ENCODE measurements at places on chromosomes 1 and 21. TPM values are rescaled to one million over a fixed set of nuclear protein-coding genes. Genes with fewer than 3 reads are reported as not detected.

The AK5 gene
- polyA plus RNA-seq: 0.25 TPM

The TLCD4 gene
- polyA plus RNA-seq: 8.9 TPM

The GJA8 gene
- not detected for polyA plus RNA-seq

The NMNAT2 gene
- 0.73 TPM for polyA plus RNA-seq

The GUK1 gene
- polyA plus RNA-seq: 474 TPM

The IL10 gene
- 0.81 TPM for polyA plus RNA-seq

The NEK2 gene
- 0.04 TPM for polyA plus RNA-seq

The CYYR1 gene
- polyA plus RNA-seq: 38.2 TPM

The AMPD1 gene
- polyA plus RNA-seq: not detected

The LCE1C gene
- not detected for polyA plus RNA-seq

- no peak for DNase-seq
Measured at GRCh38 chr1:170939476-170939875, 4.1 kb downstream of the MROH9 start.

DNA sequence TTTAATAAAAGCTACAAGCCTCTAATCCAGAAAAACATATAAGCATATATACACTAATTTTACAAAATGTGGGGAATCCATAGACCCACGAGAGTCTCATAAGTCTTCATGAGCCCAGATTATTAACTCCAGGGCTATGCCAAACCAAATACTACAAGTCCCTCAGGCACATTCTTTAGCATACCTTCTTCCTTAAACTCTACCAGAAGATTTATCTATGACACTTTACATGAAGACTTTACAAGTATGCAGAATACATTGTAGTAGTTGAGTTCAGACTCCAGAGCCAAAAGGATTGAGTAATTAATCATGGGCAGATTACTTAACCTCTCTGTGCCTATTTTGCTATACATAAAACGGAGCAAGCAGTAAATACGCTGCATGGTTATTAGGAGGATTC is 793.7 kb upstream of the ADGRL2 start:
- no peak for DNase-seq

DNA sequence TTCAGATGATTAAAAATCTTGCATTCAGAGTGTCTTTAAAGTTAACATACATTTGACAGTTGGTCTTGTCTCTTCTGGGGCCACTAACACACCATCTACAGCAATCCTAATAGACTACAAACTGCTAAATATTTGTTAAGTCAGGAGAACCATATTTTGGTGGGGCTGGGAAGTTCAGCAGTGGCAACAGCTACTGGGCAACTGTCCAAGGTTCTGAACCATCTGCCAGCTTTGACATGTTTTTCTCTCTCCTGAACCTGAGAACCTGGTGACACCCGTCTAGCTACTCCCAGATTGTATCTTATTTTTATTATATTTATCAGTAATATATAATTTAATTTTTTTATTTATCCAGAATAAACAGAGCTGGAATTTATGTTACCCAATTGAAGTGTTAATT is 199.0 kb upstream of the DPYD start:
- no peak for DNase-seq

DNA sequence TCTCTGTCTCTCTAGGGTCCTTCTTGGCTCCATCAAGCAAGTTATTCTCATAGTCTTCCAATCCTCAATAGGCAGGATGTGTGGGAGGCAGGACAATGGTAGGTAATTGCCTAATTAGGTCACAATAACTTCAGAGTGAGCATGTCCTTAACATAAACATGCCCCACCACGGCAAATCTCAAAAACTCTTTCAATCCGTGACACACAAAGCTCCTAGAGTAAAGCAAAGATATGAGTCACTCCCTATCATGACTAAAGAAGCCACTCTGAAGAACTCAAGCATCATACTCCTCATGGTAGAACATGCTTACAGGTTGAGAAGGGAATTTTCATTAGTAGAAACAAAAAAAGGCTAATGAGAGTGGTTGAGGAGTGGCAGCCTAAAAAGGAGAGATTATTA is 4.9 kb downstream of the HAO2 start:
- no peak for DNase-seq

- no peak for DNase-seq
Measured at GRCh38 chr1:4591926-4592325, 62.5 kb upstream of the AJAP1 start.

- DNase-seq: peak; percentile 25
Measured at GRCh38 chr1:156858555-156858956, 361 bp downstream of the INSRR start.

DNA sequence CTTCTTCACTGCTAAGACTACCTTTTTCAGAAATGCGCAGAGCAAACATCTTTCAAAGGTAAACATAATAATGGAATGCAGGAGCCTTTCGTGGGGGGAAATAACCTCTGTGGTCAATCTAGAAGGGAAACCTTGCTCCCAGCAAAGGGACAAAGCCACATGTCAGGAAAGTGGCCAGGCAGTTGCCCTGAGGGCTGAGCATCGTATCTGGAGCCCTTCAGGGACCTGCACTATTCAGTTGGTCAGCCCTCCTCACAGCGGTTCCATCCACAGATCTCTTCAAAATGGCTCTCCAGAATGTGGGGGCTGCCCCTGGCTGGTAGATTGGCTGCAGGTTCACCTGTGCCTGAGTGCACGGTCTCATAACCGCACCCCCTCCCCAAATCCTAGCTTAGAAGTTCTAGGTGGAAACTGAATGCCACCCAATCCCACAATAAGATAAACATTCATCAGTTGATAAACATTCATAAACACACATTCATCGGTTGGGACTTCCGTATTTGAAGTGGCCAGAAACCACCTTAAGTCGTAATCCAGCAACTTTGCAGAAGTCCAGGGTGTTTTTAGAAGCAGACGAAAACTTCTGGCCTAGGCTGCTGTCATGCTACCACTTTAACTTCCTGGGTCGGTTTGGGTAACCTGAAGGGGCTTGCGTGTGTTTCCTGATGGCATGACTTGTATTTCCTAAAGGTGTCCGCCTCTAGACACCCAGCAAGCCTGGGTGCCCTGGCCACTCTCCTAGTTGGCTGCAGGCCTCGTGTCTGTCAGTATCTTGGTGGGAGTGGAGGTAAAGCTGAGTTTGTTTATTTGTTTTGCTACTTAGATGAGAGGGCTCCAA is 50.5 kb downstream of the RASSF5 start:
- DNase-seq: no peak

- no peak for DNase-seq
Measured at GRCh38 chr1:178470411-178470960, 26.3 kb downstream of the CLEC20A start.

DNA sequence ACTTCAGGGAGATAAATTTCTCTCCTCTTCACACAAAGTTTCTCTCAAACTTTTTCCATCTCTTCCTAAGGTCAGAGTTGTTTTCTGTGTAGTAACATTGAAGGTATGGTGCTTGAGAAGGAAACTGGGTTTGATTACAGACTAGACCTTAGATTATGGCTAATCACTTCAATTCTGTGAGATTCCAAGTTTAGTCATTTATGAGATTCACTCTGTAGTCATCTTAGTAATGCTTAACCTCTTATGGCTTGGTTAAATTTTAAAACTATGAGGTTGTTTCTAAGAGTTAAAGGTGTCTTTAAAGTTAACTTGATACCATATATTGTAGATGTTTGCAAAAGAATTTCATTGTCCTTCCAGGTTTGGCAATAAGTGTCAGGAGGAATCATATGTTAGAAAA is 1092.2 kb downstream of the KCNT2 start:
- no peak for DNase-seq

DNA sequence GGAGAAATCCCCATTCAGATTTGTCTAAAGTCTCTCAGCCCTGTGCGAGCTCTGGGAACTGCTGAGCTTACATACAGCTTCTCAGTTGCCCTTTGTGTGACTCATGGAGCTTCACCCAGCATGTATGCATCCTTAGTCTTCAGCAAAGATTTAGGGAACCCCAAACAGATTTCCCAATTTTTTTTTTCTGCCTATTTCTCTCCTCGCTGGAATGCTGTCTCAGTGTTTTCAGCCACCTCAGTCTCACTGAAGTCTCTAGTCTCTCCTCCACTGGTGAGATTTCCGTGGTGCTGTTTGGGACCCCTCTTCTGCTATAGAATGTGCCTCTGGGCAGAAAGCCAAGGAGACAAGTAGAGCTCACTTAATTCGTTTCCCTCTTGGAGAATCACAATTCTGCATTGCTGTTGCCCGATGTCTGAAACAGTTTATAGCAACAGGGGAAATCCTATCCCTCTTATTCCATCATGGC is 28.1 kb upstream of the TXLNA start:
- DNase-seq: no peak

DNA sequence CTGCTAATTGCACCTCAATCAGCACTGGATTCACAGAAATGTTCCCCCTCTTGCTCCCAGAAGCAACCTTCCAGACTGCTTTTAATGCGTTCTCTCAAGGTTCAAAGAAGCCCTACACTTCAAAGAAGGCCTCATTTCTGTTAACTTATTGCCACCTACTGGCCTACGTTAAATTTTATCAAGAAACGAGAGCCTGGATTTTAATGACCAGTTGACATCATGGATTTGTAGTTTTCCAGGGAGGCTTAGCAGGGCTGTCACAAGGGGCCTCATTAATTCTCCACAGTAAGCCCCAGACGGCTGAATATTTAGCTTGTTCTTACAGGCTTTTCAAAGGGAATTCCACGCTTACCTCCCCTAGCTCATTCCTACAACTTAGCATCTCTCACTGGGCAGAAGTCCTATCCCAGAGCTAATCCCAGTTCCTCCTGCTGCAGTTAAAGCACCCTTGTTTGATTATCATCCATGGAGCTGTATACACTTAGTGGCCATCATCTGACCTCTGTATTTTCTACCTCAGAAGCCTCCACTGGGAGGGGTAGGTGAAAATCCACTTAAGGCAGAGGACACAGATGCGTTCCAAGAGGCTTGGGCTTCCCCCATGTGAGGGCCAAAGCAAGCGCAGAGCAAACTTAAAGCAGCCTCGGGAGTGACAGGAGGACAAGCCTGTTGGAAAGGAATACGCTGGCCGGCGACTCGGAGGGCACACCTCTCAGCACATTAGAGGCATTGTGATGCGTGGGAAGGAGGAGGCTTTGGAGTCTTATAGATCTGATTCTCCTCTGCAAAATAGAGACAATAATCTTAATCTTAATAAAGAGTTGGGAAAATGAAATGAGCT is 32.2 kb upstream of the CYP4X1 start:
- DNase-seq: no peak

- DNase-seq: no peak
Measured at GRCh38 chr1:208080396-208081286, 163.5 kb downstream of the PLXNA2 start.

- no peak for DNase-seq
Measured at GRCh38 chr21:33984021-33984481, 68.4 kb upstream of the ATP5PO start.

DNA sequence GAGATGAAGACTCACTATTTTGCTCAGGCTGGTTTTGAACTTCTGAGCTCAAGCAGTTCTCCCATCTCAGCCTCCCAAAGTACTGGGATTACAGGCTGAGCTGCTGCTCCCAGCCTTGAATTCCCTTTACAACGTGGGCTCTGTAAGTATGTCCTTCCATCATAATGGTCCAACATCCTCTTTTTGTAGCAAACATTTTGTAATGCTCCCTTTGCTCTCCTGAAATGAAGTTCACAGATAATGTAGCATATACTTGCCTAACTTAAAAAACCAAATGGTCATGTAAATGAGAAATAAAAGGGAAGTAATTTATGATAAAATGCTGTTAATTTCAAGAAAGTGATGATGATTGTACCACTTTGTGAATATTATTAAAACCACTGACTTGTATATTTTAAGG is 30.5 kb upstream of the THEM4 start:
- DNase-seq: no peak

DNA sequence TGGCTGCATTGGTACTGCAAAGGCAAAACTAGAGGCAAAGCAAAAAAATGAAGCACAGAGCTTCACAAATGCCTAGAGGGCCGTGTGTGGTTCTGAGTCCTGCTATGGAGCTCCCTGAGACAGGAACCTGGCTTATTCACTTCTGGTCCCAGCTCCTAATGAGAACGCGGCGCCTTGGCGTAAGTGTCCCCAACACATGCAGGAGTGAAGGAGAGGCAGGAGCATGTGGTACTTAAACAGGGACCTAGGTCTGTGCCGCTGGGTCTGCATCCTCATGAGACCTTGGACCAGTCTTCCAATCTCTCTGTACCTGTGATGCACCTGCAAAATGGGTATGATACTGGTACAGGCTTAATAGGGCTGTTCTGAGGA is 14.4 kb upstream of the SLC2A7 start:
- DNase-seq: no peak

GRCh38 chr1:219555031-219555692 is 57.7 kb downstream of the ZC3H11B start:
- DNase-seq: no peak

DNA sequence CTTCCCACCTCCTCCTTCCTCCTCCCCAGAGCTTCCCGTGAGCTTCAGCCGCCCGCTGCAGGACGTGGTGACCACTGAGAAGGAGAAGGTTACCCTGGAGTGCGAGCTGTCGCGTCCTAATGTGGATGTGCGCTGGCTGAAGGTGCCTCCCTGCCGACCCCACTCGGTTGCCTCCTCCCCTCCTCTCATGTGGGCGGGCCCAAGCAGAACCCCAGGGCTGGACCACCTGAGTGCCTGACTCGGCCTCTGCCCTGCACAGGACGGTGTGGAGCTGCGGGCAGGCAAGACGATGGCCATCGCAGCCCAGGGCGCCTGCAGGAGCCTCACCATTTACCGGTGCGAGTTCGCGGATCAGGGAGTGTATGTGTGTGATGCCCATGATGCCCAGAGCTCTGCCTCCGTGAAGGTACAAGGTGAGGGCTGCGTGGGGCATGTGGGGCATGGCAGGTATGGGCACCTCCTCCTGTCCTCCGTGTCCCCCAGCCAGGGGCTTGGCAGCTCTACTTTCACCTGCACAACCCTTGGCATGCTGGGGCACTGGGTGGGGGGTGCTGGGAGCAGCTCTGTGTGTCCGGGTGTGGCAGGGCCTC is 69.2 kb downstream of the OBSCN start:
- DNase-seq: no peak

GRCh38 chr21:41367301-41367944 is 5.6 kb downstream of the MX2 start:
- no peak for DNase-seq

All from heart right ventricle (tissue), 16 donors.